Psoas muscle (tissue), 8 donors: ENCODE measurements at places on chromosomes 13 and 19.

- no peak for DNase-seq
Measured at GRCh38 chr19:55376241-55376933, at the start of gene TMEM190. Gene TMEM190 (plus strand): TSS chr19:55376826. CDS start chr19:55376854, 28 bp downstream.

DNA sequence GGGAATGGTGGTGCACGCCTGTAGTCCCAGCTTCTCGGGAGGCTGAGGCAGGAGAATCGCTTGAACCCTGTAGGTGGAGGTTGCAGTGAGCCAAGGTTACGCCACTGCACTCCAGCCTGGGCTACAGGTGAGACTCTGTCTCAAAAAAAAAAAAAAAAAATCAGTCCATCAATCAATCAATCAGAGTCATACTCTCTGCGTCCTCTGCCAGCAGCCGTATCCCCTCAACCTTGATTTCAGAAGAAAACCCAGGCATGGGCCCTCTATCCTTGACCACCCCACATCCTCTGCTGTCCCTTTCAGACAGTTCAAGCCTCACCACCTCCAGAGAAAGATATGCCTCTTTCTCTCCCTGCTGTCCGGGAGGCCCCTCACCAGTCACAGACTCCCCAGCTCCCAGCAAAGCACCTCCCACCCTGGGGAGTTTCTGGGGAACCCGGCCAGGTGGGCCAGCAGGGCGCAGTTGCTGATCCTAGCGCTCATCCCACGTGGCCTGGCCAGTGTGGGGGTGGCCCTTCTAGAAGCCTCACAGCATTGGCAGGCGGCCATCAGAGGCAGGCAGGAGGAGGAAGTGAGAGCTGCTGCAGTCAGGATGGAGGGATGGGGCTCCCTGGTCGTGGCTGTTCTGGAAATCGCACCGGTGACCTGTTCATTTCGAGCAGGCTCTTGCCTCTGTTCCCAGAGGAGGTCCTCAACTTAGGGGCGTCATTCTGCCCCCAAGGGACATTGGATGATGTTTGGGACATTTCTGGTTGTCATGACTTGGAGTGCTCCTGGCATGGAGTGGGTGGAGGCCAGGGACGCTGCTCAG is 10.2 kb upstream of the JSRP1 start:
- peak; percentile 89 for DNase-seq

DNA sequence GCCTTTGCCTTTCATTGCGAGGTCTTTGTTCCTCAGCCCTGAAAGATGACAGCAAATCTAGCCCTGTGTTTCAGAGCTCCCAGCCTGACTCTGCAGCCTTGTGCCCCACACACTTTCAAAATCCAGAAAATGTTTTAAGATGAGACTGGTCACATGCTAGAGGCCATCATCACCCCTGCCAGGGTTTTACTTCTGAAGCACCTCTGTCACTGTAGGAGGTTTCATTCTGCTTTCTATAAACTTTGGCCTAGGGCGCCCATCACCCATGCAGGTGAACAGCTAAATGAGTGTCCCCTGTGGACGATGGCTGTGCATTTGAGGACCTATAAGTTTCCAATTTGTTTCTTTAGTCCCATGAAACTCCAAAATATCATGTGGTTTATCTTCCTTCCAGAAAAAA is 574.2 kb downstream of the MYO16 start:
- DNase-seq: no peak

- no peak for DNase-seq
Measured at GRCh38 chr13:79837741-79838450, 356.9 kb downstream of the NDFIP2 start.

- DNase-seq: no peak
Measured at GRCh38 chr19:58118979-58119733, 21.1 kb upstream of the ZSCAN18 start.

- no peak for DNase-seq
Measured at GRCh38 chr19:34350161-34350561, 14.8 kb upstream of the GPI start.

GRCh38 chr19:35642798-35643254 is 1.3 kb downstream of the ETV2 start:
- DNase-seq: no peak

GRCh38 chr19:5801796-5802619 is 2.9 kb upstream of the NRTN start:
- DNase-seq: no peak

GRCh38 chr13:39811696-39812095 is 156.2 kb downstream of the COG6 start:
- DNase-seq: no peak

DNA sequence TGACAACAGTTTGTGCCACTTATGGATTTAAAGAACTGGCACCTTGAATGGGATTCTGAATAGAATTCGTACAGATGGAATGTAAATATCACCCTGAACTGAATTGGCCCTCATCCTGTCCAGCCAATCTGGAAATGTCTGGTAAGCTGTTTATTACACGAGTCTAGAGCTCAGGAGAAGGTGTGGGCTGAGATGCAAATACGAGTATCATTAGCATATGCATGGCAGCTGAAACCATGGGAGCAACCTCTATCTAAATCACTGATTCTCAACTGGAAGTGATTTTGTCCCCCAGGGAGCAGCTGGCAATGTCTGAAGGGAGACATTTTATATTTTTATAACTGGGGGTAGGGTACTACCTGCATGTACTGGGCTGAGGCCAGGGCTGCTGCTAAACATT is 15.6 kb upstream of the VWA8 start:
- no peak for DNase-seq

- DNase-seq: no peak
Measured at GRCh38 chr19:39347332-39348164, 5.3 kb downstream of the SAMD4B start.

- DNase-seq: no peak
Measured at GRCh38 chr13:75818179-75818967, 182.2 kb downstream of the LMO7 start.
